Activated T-helper 17 cell treated with anti-CD3 and anti-CD28 coated beads, Interleukin-2, amount 50 U/mL, for 72 hours (primary cell): ENCODE measurements at places on chromosomes 6 and 20. TPM values are rescaled to one million over a fixed set of nuclear protein-coding genes. Genes with fewer than 3 reads are reported as not detected.

The ACTL10 gene
- total RNA-seq = 1.5 TPM

The SIRPG gene
- 32.0 TPM for total RNA-seq

The ALDH8A1 gene
- total RNA-seq = 4.4 TPM

The AURKA gene
- total RNA-seq = 86.3 TPM

The GLO1 gene
- 190 TPM for total RNA-seq

The SLC22A2 gene
- total RNA-seq = not detected

The CALHM4 gene
- total RNA-seq = not detected

The RBPJL gene
- total RNA-seq = not detected
